ENCODE measurements at places on chromosomes 6 and 20. TPM values are rescaled to one million over a fixed set of nuclear protein-coding genes. Genes with fewer than 3 reads are reported as not detected.

GRCh38 chr6:159844737-159845645 is 44.9 kb downstream of the PNLDC1 start:
- DNase-seq: no peak

DNA sequence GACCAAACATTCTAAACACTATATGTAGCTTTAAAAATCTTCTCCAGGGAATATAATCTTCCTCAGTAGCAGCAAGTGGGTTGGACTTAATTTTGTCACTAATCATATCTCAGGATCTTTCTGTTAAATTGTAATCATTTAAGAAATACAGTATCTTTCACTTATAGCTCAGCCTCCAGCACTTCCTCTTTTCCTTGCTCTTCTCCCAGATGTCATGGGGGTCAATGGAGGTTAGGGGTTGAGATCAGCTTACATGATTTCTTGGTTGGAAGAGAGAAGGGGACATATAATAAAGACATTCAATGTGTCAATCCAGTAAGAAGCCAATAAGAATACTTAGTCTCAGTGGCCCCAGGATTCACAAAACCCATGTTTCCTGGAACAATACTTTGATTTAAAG is 15.7 kb upstream of the REPS1 start:
- DNase-seq: no peak

GRCh38 chr20:48380661-48381060 is 447.1 kb downstream of the PREX1 start:
- DNase-seq: no peak

- no peak for DNase-seq
Observed at GRCh38 chr6:73006146-73006545, 219.2 kb downstream of the KHDC1L start.

GRCh38 chr6:135990855-135991464 is 139.5 kb downstream of the PDE7B start:
- DNase-seq: no peak

GRCh38 chr20:5171064-5171789 is 44.4 kb downstream of the CDS2 start:
- no peak for DNase-seq

GRCh38 chr6:66735106-66735890 is 1028.3 kb upstream of the EYS start:
- DNase-seq: no peak

DNA sequence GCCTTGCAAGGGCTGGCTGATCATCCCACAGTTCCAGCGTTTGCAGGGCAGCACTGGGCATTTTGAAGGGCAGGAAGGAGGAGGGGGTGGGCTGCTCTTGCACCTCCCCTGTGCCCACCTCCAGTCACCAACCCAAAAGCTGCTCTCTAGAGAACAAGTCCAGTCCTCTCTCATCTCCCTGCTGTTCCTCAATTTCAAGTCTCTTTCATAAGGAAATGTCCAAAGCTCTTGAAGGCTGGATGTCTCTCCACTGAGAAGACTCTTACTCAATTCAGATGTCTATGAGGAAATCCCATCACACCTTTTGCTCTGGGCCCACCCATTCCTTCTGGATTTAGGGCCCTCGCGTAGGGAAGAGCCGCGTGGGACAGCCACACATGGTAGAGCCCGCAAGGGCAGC is 31.7 kb downstream of the WRNIP1 start:
- no peak for DNase-seq

GRCh38 chr6:53464927-53465460 is 79.9 kb downstream of the GCLC start:
- no peak for DNase-seq

DNA sequence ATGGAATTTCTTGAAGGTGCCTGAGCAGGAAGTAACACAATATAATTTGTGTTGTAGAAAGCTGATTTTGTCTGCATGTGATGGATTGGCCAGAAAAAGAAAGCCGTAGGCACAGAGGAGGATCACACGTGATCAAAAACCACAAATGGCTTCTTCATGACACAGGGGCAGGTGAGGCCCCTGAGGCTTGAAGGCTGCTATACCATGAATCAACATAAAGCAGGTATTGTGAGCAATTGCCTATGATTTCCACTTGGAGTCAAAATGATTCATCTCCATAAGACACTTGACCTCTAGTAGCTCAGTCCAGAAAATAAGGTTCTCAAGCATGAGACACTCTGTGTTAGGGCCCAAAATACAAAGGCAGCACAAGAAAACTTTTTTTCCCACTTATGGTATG is 42.4 kb upstream of the EYA4 start:
- DNase-seq: no peak

GRCh38 chr6:47407300-47408281 is 70.0 kb upstream of the CD2AP start:
- DNase-seq: no peak

GRCh38 chr6:158086504-158087223 is 81.4 kb downstream of the SERAC1 start:
- DNase-seq: no peak

- DNase-seq: no peak
Observed at GRCh38 chr6:107564589-107564951, 74.7 kb downstream of the SOBP start.

GRCh38 chr6:31737991-31738979 is 1.5 kb upstream of the MSH5 start:
- DNase-seq: peak; percentile 79

GRCh38 chr6:143096403-143096802 is 35.7 kb downstream of the AIG1 start:
- no peak for DNase-seq

- DNase-seq: no peak
Observed at GRCh38 chr6:107531868-107532267, 42.0 kb downstream of the SOBP start.

- no peak for DNase-seq
Observed at GRCh38 chr6:1197309-1197708, 114.6 kb upstream of the FOXQ1 start.

GRCh38 chr6:129662406-129662766 is 47.6 kb downstream of the ARHGAP18 start:
- DNase-seq: no peak

DNA sequence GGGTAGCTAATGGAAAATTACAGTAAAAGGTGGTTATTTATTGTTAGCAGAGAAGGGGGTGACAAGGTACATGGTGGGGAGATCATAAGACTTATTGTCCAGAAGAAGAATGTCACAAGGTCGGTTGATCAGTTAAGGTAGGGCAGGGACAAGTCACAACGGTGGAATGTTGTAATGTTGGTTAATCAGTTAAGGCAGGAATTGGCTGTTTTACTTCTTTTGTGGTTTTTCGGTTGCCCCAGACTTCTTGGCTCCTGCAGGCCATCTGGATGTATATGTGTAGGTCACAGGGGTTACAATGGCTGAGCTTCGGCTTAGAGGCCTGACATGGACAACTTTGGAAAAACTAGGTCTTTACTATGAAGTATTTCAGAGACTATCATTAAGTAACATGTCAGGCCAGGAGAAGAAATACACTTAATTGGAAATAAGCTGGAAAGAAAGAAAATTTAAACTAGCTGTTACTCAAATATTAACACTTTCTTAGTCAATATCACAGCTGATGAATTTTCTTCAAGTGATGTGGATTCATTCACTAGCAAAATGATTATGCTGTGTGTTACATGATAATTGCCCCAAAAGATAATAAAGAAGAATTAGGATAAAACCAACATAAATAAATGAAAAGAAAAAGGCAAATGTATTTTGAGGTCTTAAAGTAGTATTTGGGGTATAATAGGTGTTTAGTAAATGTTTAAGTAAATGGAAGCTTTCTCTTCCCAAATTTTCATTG is 4.4 kb downstream of the AIG1 start:
- DNase-seq: no peak

DNA sequence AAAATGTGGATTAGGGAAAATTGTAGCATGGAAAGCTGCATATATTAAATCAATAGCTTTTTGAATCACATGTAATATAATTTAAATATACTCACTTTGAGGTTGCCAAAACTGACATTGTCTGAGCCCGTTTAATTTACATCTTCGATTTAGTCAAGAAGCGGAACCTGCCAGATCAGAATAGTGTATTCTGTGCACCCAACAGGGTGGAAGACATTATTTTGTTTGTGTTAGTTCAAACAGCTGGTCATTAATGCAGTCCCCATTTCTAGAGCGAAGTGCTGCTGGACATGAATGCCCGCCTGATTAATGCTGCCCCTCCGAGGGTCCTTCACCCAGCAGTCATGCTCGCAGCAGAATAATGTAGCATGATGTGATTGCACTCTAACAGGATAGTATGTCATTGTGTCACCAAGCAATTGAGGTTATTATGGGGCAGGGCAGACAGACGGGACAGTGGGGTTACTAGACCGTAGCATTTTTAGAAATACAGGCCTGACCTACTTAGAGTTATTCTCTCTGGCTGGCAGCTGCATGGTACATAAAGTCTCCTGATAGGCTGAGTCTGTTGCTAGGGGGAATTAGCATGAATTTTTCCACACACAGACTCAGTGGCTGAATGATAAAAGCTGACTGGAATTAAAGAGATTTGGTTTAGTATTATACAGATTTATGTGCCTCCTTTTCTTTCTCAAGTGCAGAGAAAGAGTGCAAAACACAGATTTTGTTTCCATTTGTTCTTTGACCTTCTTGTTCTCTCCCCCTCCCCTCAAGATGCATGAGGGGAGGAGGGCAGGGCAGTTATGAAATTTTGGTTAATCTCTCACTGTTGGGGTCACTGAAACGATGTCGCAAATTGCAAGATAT is 147.1 kb downstream of the PRL start:
- peak; percentile 64 for DNase-seq

GRCh38 chr6:166543603-166544295 is 42.7 kb downstream of the RAMACL start:
- no peak for DNase-seq

DNA sequence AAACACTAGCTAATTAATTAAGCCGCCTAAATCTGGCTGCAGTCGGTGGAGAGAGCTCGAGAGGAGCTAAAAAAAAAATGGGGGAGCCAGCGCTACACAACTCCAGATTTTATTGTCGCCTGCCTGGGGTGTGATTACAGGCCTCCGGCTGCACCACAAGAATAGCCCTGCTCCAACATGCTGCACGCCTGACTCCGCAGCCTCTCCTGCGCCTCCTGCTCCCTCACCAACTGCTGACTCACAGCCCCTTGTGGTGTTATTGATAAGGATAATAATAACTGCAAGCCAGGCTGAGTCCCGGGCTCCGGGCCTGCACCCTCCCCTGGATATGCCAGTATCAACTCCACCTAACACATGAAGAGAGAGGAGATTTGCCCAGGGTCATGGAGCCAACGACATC is 16.8 kb downstream of the SIRPA start:
- DNase-seq: no peak

GRCh38 chr20:14245368-14245970 is 91.9 kb downstream of the FLRT3 start:
- DNase-seq: no peak

DNA sequence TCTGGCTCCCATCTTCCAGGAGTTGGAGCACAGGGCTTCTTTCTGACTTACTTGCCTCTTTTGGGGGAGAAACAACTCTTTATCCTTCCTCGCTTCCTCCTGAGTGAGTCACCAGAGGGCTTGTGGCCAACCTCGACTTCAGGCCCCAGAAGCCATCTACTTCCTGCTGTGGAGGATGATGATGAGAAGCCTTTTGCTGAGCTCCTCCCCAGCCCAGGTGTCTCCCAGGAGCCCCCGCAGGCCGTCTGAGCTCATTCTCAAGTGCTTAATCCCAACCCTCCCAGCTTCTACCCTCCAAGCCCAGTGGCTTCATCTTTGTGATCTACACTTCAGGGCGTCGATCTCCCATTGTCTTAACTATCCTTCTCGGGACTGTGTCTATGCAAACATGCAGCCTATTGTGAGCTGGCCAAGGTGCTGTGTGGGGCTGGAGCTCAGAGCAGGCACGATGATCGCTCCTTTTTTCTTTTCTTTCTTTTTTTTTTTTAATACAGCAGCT is 27.9 kb downstream of the SDCBP2 start:
- no peak for DNase-seq

DNA sequence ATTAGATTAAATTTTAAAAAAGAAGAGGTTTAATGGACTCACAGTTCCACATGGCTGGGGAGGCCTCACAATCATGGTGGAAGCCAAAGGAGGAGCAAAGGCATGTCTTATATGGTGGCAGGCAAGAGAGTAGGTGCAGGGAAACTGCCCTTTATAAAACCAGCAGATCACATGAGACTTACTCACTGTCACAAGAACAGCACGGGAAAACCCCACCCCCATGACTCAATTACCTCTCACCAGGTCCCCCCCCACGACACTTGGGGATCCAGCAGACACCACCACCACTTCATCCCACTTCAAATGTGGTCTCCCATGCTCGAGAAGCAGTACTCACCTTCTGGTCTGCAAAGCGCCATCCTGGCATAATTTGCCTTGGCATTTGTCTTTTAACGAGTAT is 24.6 kb downstream of the MTFR2 start:
- no peak for DNase-seq

DNA sequence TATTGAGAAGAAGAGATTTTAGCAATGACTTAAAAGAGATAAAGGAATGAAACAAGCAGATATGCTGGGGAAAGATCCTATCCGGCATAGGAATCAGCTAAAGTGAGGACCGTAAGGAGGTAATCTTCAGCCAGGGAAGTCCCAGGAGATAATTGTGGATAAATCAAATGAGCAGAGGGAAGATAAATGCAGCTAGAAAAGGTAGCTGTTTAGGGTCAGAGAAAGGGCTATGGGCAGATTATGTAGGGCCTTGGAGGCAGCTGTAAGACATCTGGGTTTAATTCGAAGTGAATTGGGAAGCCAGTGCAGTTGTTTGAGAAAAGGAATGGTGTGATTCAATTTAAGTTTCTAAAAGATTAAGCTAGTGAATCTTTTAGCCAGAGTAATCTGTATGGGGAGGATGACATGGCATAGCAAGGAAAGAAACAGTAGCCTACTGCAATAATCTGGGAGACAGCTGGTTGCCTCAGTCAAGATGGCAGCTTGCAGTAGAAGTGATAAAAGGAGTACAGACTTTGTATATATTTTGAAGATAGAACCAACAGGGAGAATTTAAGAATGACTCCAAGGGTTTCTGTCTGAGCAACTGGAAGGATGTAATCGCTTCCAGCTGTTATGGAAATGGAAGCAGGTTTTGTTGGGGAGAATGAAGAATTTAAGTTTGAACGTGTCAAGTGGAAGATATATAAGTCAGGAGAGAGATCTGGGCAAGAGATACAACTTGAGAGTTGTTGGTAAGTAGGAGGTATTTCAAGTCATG is 552.3 kb upstream of the FLRT3 start:
- no peak for DNase-seq

DNA sequence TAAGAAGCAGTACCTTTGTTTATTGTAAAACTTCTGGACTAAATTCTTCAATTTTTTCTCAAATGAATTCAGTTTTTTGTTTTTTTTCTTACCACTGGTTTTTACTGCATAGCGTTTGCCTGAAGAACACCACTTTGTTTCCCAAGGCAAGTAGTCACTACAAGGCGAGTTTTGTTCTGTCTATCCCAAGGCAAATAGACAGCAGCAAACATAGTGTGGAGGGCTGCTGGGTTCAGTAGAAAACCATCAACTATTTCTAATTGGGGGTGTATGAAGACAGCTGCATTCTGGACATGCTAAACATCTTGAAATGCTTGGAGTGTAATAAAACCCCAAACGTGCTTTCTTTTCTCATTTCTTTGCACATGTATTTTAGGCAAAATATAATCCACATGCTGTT is 197.4 kb downstream of the ESR1 start:
- DNase-seq: no peak

GRCh38 chr6:54876365-54876764 is 29.8 kb downstream of the FAM83B start:
- no peak for DNase-seq

Gene WFDC5
- 0.26 TPM for total RNA-seq

Gene HACE1
- total RNA-seq: 39.8 TPM

Gene STXBP5
- total RNA-seq: 37.9 TPM

Gene FOXF2
- total RNA-seq: 6.6 TPM

Gene ETV7
- 0.79 TPM for total RNA-seq

Gene TFAP2C
- total RNA-seq: 1.8 TPM

Gene CCN2
- total RNA-seq: 85.8 TPM

Gene STK35
- total RNA-seq: 17.5 TPM

Gene DEFB124
- total RNA-seq: not detected

Gene CALHM5
- 8.6 TPM for total RNA-seq

Gene KHDC1L
- not detected for total RNA-seq
